ENCODE measurements at places on chromosomes 3 and 15.

DNA sequence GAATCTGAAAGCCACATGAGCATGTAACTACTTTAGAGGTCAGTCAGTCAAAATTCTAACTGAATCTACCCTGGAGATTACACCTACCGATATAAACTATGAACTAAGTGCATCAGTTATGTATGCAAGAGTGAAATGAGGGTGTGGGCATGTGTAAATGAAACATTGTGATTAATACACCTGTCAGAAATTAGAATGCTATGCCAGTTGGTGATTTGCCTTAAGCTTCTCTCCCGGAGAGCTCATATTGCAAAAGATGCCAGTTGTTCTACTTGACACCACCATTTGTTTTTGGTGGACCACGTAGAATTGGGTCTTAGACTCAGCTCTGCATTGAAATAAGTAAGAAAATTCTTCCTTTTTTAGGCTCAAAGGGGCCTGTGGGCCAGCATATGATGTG, 91.0 kb upstream of the KBTBD8 start:
- DNase-seq, result no peak

- DNase-seq, result peak; percentile 77
Observed at GRCh38 chr15:66946578-66947164, 118.7 kb upstream of the SMAD3 start.

- no peak for DNase-seq
Observed at GRCh38 chr15:79773128-79773527, 123.7 kb downstream of the MTHFS start.

DNA sequence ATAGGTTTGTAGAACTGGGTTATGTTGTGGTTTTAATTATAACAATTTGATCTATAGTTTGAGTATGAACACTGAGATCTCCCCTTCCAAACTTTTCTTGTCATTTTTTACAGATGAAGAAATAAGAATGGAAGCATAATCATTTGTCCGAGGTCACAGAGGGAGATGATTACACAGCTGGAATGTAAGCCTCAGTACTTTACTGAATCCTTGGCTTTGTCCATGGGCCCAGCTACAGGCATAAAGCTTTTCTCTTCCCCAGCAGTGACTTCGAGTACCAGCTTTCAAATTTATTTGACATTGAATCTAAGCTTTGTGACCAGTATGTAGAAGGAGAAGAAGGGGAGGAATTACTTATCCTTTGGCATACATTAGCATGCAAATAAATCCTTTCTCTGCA, 80.9 kb upstream of the DCBLD2 start:
- DNase-seq, result no peak

GRCh38 chr3:98644168-98644567, 50.8 kb upstream of the CPOX start:
- DNase-seq, result no peak

DNA sequence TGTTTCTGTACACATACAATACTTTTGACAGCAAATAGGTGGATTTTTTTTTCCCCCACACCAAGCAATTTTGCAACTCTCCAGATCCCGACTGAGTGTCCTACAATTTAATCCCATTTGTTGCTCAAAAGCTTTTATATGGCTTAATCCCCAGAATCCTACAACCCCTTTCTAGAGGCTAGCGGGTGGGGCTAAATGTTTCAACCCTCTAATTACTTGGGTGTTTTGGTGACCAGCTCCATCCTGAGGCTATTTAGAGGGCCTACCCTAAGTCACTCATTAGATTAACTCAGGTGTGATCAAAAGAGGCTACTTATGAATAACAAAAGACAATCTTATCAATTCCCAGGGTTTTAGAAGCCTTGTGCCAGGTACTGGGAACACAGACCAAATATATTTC, 21.0 kb upstream of the FBXL2 start:
- DNase-seq, result no peak

DNA sequence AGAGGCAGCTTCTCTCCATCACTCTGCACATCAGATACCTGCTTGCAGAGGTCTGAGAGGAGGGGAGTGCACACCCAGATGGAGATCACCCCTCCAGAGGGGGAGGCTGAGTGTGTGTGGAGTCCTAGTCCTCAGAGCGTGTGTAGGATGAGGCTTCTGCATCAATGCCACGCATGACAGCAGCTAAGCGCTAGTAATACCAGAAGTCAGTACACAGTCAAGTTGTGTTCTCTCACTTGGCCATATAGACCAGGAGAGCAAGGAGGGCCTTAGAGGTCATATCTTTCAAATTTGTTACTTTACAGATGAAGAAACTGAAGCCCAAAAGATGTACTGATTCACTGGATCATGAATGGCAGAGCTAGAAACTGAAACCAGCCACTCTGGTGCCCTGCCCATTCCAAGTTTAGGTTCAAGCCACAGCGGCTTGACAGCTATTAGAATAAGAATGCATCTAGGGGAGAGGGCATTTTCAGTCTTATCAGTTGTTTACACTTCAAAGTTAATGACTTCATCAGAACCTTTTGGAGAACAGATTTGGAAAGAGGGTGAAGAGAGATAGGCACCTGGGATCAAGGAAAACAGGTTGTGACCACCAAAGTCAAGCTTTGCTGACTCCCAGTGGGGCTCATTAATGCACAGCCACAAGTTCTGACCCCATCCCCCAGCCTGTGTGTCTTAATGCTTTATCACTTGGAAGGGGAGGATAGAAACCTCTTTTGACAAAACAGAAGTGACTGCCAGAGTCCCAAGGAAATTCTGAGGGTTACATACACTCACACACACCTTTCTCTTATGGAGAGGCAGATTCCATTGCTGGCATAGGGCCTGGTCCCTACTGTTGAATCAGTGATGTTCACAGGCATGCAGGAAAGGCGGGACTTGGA, 310.3 kb downstream of the CHST2 start:
- DNase-seq, result no peak

GRCh38 chr15:80350941-80351610, 53.1 kb upstream of the ARNT2 start:
- no peak for DNase-seq

DNA sequence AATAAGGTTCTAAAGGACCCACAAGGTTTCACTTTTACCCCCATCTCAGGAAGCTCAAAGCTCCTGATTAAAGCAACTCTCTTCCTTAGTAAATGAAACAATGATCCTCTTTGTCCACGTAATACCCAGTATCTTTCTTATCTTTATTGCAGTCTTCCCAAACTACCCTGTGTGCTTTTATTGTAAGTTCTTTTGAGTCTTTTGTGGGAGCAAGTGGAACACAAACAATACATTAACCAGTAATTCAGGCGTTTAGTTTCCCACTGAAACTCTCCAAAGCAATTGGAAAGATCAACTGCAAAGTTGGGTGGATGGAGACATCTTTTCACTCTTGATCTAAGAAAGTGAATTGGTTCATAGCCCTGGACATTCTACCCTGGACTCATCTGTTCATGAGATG, 240.0 kb downstream of the ZNF621 start:
- no peak for DNase-seq

DNA sequence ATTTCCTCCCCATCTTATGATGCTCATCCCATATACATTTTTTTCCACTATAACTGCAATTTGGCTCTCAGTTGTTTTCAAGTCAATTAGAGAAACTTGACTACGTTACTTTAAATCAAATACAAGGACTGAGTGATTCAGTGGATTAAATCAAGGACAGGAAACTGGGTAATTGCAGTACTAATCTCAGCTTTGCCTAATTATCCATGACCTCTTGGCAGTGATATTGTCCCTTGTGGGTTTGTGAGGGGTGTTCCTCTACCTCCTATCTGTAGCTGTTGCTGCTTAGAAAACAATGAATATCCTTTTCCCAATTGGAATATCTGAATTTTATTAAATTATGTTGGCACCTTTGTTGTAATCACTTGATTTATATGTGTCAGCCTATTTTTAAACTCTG, 79.4 kb downstream of the ZPLD1 start:
- no peak for DNase-seq

DNA sequence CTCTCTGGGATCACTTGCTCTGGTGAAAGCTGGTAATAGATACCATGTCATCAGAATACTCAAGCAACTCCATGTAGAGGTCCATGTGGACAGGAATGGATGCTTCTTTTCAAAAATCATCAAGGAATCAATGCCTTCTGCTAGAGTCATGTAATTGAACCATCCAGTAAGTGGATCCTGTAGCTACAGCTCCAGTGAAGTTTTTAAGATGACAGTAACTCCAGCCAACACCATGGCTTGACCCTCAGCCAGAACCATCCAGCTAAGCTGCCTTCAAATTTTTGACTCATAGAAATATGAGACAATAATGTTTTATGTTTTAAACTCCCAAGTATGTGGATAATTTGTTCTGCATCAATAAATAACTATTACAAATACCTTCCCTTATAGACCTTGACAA, 923.7 kb downstream of the EPHA3 start:
- no peak for DNase-seq

GRCh38 chr3:10815487-10815886, 541 bp upstream of the SLC6A11 start:
- no peak for DNase-seq

DNA sequence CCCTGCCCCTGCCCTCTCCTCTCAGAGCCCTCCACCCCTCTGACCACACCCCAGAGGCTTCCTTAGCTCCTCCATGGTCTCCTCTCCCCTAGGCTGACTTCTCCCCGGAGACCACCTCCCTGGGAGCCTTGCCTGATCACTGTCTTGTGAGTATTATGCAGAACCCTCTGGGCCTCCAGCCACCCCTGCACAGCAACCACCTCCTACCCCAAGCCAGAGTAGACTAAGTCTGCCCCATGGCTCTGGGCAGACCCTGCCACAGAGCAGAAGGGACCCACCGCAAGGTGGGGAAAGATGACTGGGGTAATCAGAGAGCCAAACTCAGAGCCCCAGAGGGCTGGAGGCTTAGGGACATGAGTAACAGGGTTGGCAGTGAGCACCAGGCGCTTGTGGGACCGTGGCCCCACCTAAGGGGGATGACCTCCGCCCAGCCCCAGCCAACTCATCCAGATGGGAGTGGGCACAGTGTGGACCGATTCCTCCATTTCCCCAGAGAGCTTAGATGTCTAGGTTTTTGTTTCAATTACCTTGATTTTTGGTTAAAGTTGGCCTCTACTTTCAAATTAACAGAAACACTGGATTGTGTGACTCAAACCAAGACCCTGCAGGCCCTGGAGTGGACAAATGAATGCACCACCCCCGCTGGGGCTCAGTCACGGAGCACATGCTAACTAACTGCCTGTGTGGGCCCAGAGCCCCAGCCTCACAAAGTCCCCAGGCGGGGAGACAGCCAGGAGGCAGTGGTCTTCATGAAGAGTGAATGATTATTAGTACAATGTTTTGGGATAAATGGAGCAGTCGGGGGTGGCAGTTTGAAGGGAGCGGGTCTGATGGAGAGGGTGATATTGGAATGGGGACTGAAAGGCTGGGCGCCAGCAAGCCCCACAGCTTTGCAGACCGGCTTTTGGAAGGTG, 119.4 kb upstream of the PRR20G start:
- DNase-seq, result no peak

DNA sequence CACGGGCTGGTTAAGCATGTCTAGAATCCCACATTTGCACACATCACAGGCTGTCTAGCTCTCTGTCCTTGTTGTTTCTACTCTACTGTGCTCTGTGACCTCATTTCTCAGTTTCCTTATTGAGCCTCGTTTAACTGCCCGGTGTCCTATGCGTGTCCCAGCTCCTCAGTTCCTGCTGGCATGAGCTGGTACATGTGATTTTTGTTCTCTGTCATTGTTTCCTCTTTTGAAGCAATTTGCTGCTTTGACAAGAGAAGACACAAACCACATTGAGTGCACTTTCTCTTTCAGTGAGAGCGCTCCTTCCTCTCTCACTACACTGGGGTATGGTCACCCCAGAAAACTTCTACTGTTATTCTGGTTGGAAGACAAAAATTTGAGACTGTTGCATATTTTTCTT, 563.5 kb downstream of the PDCD6IP start:
- no peak for DNase-seq

- no peak for DNase-seq
Observed at GRCh38 chr15:83323296-83323711, 38.8 kb upstream of the BNC1 start.

GRCh38 chr3:121979734-121980449, 42.2 kb downstream of the ILDR1 start:
- no peak for DNase-seq

- no peak for DNase-seq
Observed at GRCh38 chr15:52098323-52098722, 14.3 kb downstream of the BCL2L10 start.

- DNase-seq, result no peak
Observed at GRCh38 chr3:177299250-177299649, 102.0 kb upstream of the TBL1XR1 start.

DNA sequence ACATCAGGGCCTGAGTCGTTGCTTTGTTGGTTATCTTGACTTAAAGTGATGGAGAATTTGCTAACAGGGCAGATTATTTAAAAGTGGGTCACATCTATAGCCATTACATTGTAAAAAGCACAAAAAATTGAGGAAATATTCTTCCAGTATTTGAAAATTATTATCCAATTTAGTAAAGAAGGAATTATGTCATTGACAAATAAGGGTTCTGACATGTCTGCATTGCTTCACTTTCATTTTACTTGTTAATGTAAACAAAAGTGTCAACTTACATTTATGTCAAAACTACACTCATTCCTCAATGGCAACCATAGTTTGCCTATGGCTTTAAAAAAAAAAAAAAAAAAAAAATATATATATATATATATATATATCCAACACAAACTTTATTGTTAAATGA, 3.4 kb upstream of the PARP14 start:
- no peak for DNase-seq

- no peak for DNase-seq
Observed at GRCh38 chr3:31762888-31763351, 218.1 kb downstream of the OSBPL10 start.

- no peak for DNase-seq
Observed at GRCh38 chr3:9087831-9088413, 124.7 kb upstream of the RAD18 start.

- DNase-seq, result no peak
Observed at GRCh38 chr15:95458721-95459120, 871.8 kb upstream of the NR2F2 start.

- no peak for DNase-seq
Observed at GRCh38 chr3:167941234-167941995, 154.3 kb downstream of the GOLIM4 start.

DNA sequence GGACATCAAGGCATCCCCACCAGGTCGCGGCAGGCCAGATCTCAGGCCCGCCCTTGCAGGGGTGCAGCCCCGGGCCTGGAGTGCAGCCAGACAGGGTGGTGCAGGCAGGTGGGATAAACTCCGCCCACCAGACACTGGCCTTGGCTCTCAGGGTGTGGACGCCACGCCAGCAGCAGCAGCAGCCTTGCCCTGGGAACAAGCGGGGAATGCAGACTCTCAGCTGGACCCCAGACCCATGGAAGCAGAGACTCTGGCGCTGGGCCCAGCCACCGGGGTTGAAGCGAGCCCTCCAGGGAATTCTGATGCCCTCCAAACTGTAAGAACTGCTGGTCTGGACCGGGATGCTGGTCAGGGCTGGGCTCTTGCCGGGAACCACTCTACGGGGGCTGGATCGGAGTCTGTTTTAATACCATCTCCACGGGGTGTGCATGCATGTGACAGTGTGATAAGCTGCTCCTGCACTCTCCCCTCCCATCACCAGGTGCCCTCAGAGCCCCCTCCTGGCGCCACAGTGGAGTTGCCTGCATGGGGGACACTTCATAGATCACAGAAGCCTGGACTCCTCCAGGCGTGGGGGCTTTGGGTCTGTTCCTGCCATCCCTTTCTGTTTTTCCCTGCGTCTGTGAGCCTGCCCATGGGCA, 142.7 kb downstream of the NSMCE3 start:
- DNase-seq, result no peak

- peak; percentile 50 for DNase-seq
Observed at GRCh38 chr3:184334470-184335158, 2.8 kb upstream of the FAM131A start.

Data from CD4-positive, alpha-beta T cell treated with Interleukin-12 subunit alpha and Interleukin-12 subunit beta, for 1 hour (primary cell).